ENCODE measurements at places on chromosomes 4 and X.

DNA sequence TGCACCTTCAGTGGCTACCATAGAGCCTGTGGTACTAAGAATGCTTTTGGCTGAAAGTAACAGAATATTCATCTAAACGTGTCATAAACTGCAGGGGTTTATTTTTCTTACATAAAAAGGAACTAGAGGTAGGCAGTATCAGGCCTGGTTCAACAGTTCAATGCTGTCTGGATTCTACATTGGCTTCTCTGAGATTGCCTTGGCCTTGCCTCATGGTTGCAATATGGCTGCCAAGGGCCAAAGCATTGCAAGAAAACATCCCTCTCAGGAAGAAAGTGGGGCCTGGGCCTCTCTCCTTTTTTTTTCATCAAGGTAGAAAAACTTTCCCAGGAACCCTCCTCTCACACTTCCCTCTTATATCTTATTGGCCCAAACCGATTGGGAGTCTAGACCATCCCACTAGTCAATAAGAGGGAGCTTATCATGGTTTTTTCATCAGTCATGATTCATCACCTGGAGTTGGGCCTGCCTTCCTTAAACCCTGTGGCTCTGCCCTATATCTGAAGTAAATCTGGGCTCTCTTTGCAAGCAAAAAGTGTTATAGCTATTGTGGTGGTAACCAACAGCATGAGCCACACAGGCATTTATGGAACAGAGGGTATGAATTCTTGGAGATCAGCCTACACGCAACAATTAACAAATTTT lies 1.8 kb upstream of the DOCK11 start:
- DNase-seq, result no peak

- no peak for DNase-seq
These were observed 333.8 kb downstream of the ANK2 start for GRCh38 chr4:113383111-113383785.

DNA sequence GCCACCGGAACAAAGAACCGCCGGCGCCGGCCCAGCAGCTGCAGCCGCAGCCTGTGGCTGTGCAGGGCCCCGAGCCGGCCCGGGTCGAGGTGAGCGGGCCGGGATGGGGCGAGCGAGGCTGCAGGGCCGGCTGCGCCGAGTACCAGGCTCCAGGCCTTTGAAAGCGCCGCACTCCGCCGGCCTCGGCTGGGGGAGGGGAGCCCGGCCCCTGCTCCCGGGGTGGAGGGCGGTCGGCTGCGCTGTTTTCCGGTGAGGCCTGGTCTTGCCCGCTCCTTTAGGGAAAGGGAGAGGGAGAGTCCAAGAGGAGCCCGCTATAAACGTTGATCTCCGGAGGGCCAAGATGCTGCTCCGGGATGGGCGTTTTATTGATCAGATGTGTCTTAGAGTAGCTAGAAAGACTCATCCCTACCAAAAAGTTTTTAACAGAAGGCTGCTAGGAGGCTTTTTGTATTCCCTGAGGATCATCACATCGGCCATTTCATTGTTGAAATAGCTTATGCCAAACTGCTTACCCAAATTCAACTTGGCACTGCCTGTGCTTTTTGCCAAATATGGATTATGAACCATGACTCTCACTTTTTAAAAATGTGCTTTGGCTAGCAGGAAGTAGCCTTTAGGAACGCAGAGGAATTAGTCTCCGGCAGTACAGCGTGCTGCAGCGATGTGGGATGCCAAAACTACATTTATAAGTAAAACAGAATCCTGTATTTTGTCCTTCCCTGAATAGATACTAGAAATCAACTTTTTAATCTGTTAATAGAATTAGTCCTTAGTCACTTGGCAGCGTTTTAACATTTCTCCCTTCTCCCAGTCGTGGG lies 760 bp downstream of the TMEM165 start:
- DNase-seq, result no peak

GRCh38 chr4:10093801-10094552 lies 22.6 kb downstream of the WDR1 start:
- no peak for DNase-seq

GRCh38 chr4:47930971-47931804 lies 16.8 kb upstream of the NFXL1 start:
- DNase-seq, result no peak

GRCh38 chr4:173958445-173958844 lies 325.0 kb downstream of the FBXO8 start:
- DNase-seq, result no peak

- no peak for DNase-seq
These were observed 664.2 kb downstream of the ADGRL3 start for GRCh38 chr4:61864286-61864685.

GRCh38 chrX:8346060-8346459 lies 118.6 kb upstream of the VCX3B start:
- DNase-seq, result no peak

DNA sequence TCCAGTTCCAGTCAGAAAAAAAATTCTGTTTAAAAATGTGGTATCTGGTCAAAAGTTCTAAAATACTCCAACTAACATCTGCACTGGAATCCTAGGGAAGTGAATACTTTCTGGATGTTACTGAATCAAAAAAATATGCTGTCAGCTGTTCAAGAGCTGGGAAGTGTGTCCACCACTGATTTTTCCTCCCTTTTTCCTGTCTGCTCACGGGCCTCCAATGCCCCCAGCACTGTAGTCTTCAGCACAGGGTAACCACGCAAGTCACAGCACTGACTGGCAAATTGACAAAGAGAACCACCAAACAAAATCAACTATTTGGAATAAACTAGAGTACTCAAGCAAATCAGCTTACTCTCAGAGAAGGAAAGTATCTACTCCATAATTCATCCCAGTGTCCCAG lies 9.9 kb downstream of the VEGFC start:
- DNase-seq, result no peak

- no peak for DNase-seq
These were observed 1401.6 kb downstream of the ADGRL3 start for GRCh38 chr4:62601737-62602136.

DNA sequence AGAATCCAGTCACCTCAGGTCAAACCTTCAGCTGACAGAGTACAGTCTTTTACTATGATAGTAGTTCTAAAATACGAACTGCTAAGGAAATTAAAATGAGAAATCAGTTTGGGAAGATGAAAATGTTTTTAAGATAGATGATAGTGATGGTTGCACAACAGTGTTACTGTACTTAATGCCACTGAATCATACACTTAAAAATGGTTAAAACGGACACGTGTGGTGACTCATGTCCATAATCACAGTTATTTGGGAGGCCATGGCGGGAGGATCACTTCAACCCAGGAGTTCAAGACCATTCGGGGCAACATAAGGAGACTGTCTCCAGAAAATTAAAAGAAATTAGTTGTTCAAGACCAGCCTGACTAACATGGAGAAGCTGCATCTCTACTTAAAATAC lies 41.4 kb downstream of the ABHD18 start:
- DNase-seq, result no peak

DNA sequence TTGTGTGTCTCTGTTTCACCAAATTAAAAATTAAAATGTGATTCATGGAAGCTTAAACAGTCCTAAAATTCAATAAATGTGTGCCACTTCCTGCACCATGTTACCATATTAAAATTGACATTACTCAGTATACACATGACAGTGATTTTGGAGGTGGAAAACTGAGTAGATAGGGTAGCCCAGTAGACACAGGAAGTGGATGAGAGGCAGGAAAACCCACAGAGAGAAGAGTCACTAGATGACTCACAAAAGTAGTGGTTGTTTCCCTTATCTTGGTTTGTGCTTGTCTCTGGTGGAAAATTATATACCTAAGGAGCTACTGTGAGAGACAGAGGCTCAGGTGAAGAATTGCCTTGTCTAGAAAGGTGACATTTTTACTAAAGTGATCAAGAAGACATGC lies 375.8 kb upstream of the CXorf51B start:
- DNase-seq, result no peak

DNA sequence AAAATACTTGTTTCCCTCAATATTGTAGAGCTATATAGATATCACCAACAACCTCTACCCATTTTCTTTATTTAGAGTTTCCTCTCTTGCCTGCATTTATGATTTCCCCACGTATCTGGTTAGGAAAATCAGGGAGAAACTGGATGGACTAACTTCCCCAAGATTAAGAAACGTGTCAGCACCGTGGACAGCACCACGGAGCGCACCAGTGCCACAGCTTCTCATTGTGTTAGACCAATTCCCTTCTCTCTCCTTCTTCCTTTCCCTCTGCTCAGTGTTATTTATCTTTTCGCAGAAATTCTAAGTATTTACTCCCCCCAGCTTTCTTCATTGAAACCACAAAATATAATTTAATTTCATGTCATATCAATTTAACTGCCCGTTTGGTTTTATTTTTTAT lies 568.6 kb upstream of the BOD1L1 start:
- no peak for DNase-seq

DNA sequence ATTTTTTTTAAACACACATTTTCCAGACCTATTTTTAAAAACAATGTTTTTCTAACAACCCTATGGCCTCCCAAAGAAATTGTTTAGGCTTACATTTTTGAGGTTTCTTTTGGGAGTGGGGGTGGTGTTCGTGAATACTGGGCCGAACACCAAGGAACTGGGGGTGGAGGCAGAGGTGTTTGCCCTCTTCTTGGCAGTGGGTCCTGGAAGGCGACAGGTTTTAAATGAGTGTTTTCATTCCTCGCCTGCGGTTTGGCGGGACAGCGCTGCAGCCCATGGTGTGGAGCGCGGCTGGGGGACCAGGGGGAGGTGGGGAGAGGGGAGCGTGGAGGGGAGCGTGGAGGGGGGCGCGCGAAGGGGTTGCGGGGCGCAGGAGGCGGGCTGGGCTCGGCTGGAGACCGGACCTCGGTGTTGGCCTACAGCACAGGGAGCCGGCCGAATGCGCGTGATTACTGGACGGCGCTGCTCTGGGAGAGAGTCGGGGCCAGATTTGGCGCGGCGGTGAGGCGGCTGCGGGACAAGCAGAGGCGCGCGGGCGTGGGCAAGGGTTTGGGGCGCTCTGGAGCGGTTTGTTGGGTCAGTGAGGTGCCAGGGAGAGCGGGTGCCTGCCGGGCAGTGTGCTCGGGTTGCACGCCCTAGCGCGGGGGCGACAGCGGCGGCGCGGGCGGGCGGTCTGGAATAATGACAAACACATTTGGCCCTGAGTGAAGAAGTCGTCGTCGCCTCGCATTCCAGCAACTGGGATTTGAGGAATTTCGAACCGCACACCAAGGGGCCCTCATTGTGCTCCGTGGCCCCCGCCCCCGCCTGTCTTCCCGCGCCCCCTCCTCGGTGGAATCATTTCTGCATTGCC lies 764 bp downstream of the PDGFRA start:
- no peak for DNase-seq

DNA sequence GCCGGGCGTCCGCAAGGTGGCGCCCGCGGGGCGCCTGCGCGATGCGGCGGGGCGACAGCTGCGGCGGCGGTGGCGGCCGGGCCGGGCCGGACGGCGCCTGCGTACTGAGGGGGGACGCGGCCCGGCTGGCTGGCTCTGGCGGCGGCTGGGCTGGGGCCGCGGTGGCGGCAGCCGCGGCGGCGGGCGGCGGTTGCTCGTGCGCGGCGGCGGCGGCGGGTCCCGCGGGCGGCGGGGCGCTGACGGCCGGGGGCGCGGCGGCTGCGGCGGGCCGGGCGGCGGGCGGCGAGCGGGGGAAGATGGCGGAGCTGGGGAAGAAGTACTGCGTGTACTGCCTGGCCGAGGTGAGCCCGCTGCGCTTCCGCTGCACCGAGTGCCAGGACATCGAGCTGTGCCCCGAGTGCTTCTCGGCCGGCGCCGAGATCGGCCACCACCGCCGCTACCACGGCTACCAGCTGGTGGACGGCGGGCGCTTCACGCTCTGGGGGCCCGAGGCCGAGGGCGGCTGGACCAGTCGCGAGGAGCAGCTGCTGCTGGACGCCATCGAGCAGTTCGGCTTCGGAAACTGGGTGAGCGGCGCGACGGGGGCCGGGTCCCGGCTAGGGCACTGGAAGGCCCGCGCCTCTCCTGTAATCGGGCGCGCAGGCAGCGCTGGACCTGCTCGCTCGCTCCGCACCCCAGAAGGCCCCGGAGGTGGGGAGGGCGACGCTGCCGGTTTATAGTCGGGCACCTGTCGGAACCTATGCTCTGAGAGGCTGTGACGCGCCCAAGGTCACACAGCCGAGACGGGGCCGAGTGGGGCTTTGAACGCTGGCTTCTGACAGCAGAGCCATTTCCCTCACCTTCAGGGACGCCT lies at the start of gene TADA2B:
Gene TADA2B (plus strand): TSS at position 89 of the 853 bp plus-strand sequence. CDS start 208 bp downstream, at position 297.
- DNase-seq, result peak; percentile 22

GRCh38 chr4:40986375-40986774 lies 228.0 kb downstream of the APBB2 start:
- DNase-seq, result no peak

- DNase-seq, result no peak
These were observed 76.2 kb upstream of the ESX1 start for GRCh38 chrX:104330966-104331365.

DNA sequence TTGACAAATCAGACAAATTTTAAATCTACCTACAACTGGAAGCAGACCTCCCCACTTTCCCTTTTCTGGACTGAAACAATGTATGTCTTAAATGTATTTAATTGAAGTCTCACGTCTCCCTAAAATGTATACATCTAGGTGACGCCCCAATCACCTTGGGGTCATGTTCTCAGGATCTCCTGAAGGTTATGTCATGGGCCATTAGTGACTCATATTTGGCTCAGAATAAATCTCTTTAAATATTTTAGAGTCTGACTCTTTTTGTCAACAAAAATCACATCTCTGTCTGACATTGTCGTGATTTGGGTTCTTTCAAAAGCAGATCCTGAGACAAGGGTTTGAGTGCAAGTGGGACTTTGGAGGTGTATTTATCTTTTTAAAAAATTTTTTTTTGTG lies 26.2 kb upstream of the BOD1L1 start:
- no peak for DNase-seq

- no peak for DNase-seq
These were observed 508.5 kb downstream of the MID1IP1 start for GRCh38 chrX:39309721-39310152.

GRCh38 chr4:52588771-52589591 lies 70.1 kb downstream of the USP46 start:
- DNase-seq, result no peak

- DNase-seq, result no peak
These were observed 235.6 kb downstream of the AFAP1 start for GRCh38 chr4:7704091-7704490.

DNA sequence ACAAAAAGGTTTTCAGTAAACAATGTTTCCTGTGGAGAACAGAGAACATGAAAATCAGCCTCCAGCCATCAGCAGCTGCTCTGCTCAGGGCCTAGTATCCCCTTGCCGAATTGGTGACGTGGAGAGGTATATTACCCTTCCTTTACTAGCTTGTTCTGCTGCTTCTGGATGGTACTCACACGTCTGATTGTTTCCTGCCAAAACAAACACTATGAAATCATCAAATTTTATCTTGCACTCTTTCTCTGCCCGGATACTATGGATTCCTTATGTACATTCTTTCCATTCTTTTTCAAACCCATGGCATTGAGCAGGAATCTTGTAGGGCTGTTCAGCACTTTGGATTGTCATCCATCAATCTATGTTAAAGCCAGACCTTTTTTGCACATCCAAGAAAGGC lies 18.8 kb upstream of the METAP1 start:
- DNase-seq, result no peak

DNA sequence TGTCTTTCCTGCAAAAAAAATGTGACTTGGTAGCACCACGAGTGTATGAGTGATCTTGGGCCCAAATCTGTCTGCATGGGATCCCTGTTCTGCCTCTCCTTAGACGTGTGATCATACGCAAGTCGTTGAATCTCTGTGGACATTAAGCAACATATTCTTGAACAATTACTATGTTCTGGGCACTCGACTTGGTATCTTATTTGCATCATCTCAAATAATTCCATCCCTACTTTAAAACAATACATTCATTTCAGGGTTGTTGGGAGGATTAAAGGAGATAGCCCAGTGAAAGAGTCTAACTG lies 145.4 kb upstream of the CPEB2 start:
- no peak for DNase-seq

GRCh38 chr4:172866421-172866820 lies 302.2 kb upstream of the GALNT7 start:
- DNase-seq, result no peak

GRCh38 chrX:100931218-100931924 lies 2.7 kb upstream of the XKRX start:
- DNase-seq, result no peak

Data from stimulated activated CD8-positive, alpha-beta memory T cell treated with anti-CD3 and anti-CD28 coated beads, Interleukin-7, amount 100 ng/mL, for 1 hour (primary cell).